ENCODE measurements at places on chromosomes 3 and 15. TPM values are rescaled to one million over a fixed set of nuclear protein-coding genes. Genes with fewer than 3 reads are reported as not detected.
A peak's percentile ranks its signal among the peaks of the same experiment; 100 is the strongest.

GRCh38 chr15:26475554-26475953 lies 297.3 kb downstream of the GABRB3 start:
- H3K4me3 ChIP-seq = no peak overlapping the region
- H3K27ac ChIP-seq = no peak overlapping the region
- H3K36me3 ChIP-seq = no peaks in the 10 kb centered on the region
- H3K27me3 ChIP-seq = peaks cover 3% of the 10 kb centered on the region
- no peak for DNase-seq
- peaks cover 12% of the 10 kb centered on the region for H3K4me1 ChIP-seq

DNA sequence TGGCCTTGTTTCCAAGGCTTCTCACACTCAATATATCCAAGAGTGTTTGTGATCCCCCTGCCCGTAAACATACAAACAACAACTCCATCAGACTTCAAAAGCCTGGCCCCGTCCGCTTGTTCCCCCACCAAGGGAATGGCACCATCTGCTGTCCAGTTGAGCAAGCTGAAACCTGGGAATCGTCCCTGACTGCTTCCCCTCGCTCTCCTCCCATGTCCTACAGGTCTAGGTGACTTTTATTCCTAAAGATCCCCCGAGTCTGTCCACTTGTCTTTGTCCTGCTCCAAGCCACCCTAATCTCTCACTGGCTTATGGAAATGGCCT lies 27.9 kb upstream of the FAM174B start:
- H3K27ac ChIP-seq = no peak overlapping the region
- no peaks in the 10 kb centered on the region for H3K27me3 ChIP-seq
- H3K36me3 ChIP-seq = no peaks in the 10 kb centered on the region
- DNase-seq = peak; percentile 81
- no peaks in the 10 kb centered on the region for H3K4me1 ChIP-seq
- no peak overlapping the region for H3K4me3 ChIP-seq

DNA sequence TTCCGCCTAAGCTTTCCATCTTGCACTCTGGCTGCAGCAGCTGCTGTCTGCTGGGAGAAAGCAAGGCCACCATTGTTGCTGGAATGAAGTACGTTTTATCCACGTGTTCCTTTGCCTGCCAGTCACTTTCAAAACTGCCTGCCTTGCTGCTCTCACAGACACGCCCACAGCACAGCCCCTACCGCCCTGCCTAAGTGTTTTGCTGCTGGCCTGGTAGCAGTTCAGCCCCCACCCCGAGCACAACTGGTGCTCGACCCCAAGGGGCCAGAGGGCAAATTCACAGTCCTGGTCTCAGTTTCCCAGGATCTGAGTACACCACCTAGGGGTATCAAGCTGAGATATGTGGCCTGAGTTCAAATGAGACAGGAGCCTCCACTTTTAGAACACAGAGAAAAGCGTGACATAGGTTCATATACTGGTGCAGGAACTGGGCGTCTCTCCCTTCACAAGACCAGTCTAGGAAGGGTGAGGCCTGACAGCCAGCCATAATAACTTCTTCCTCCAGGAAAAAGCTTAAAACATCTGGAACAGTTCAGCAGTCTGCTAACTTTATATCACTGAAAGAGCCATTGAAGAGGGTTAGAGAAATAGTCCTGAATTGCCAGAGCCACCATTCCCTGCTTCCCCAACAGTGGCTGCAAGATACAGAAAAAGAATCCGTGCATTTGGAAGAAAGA lies 1012.3 kb downstream of the ZPLD1 start:
- no peak for DNase-seq
- no peaks in the 10 kb centered on the region for H3K4me1 ChIP-seq
- H3K27me3 ChIP-seq = no peaks in the 10 kb centered on the region
- H3K4me3 ChIP-seq = no peak overlapping the region

GRCh38 chr15:99322643-99323405 lies 71.5 kb downstream of the LRRC28 start:
- H3K36me3 ChIP-seq = no peaks in the 10 kb centered on the region
- peak overlapping the region; percentile 84 for H3K27ac ChIP-seq
- DNase-seq = no peak
- no peaks in the 10 kb centered on the region for H3K27me3 ChIP-seq

The KIF7 gene
- total RNA-seq = 33.8 TPM

Measured in cardiac muscle cell (in vitro differentiated cells and primary cell).